ENCODE measurements at places on chromosomes 7 and 10. TPM values are rescaled to one million over a fixed set of nuclear protein-coding genes. Genes with fewer than 3 reads are reported as not detected.

GRCh38 chr10:43679509-43679908 lies 30.8 kb upstream of the ZNF32 start:
- peak; percentile 52 for DNase-seq

Gene NDUFB8
- 369 TPM for polyA plus RNA-seq

GRCh38 chr10:88271761-88272543 lies 311.2 kb downstream of the RNLS start:
- no peak for DNase-seq

Gene SPACDR
- 0.54 TPM for polyA plus RNA-seq

Data from lung (tissue), 17 donors.